ENCODE measurements at places on chromosomes 1 and 21. TPM values are rescaled to one million over a fixed set of nuclear protein-coding genes. Genes with fewer than 3 reads are reported as not detected.
A peak's percentile ranks its signal among the peaks of the same experiment; 100 is the strongest.

The SERTAD4 gene
- total RNA-seq: not detected

The KRTAP12-2 gene
- not detected for total RNA-seq

The S100A8 gene
- not detected for total RNA-seq

- peaks cover 13% of the 10 kb centered on the region for H3K4me1 ChIP-seq
- no peaks in the 10 kb centered on the region for H3K36me3 ChIP-seq
- H3K4me3 ChIP-seq: no peak overlapping the region
Measured at GRCh38 chr21:42107177-42107880, 36.2 kb downstream of the UMODL1 start.

GRCh38 chr1:53446051-53446450, 13.1 kb upstream of the DMRTB1 start:
- no peaks in the 10 kb centered on the region for H3K27me3 ChIP-seq
- no peak overlapping the region for H3K4me3 ChIP-seq
- H3K36me3 ChIP-seq: no peaks in the 10 kb centered on the region
- DNase-seq: no peak
- H3K27ac ChIP-seq: no peak overlapping the region
- H3K4me1 ChIP-seq: no peaks in the 10 kb centered on the region

- peaks cover 16% of the 10 kb centered on the region for H3K27me3 ChIP-seq
- H3K4me1 ChIP-seq: no peaks in the 10 kb centered on the region
- no peaks in the 10 kb centered on the region for H3K36me3 ChIP-seq
- H3K4me3 ChIP-seq: no peak overlapping the region
- DNase-seq: no peak
- no peak overlapping the region for H3K27ac ChIP-seq
Measured at GRCh38 chr1:204073837-204074273, 940 bp downstream of the SOX13 start.

- no peaks in the 10 kb centered on the region for H3K36me3 ChIP-seq
- no peak for DNase-seq
- no peak overlapping the region for H3K27ac ChIP-seq
- no peaks in the 10 kb centered on the region for H3K27me3 ChIP-seq
- H3K4me1 ChIP-seq: no peaks in the 10 kb centered on the region
Measured at GRCh38 chr1:210876275-210876674, 257.7 kb downstream of the KCNH1 start.

DNA sequence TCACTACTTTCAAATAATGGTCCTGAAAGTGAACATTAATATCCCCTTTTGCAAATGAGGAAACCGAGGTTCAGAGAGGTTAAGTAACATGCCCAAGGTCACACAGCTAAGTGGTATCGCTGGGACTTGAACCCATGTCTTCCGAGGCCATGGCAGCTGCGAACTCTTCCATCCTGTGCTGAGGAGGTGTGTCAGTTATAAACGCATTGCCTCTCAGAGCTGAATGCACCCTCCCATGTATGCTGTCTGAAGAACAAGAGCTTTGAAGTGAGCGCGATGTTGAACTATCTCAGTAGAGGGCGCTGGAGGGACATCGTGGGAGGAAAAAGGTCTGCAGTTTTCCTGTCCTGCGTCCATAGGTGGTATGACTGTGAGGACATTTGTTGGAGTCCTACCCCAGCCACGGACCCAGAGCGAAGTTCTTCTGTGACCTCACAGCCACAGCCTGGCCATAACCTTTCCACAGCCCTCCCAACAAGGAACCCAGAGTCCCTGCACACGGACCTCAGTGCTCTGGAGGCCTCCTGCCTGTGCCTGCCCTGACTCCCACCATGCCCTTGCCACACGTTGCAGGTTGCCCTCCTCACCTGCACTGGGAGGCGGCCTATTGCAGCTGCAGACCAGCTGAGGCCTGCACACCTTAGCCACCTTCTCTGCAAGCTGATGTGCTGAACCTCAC, 7.5 kb downstream of the MYOC start:
- no peak overlapping the region for H3K27ac ChIP-seq
- peak; percentile 49 for DNase-seq
- no peaks in the 10 kb centered on the region for H3K4me1 ChIP-seq
- H3K27me3 ChIP-seq: no peaks in the 10 kb centered on the region

GRCh38 chr1:159921251-159921650, 4.1 kb downstream of the TAGLN2 start:
- peak; percentile 69 for DNase-seq
- H3K4me3 ChIP-seq: peak overlapping the region; percentile 82
- no peaks in the 10 kb centered on the region for H3K27me3 ChIP-seq
- peaks cover 27% of the 10 kb centered on the region for H3K4me1 ChIP-seq
- H3K36me3 ChIP-seq: peaks cover 8% of the 10 kb centered on the region
- H3K27ac ChIP-seq: peak overlapping the region; percentile 82

GRCh38 chr21:37792046-37792445, 124.2 kb downstream of the KCNJ6 start:
- no peak overlapping the region for H3K4me3 ChIP-seq
- H3K27me3 ChIP-seq: no peaks in the 10 kb centered on the region
- no peaks in the 10 kb centered on the region for H3K36me3 ChIP-seq

DNA sequence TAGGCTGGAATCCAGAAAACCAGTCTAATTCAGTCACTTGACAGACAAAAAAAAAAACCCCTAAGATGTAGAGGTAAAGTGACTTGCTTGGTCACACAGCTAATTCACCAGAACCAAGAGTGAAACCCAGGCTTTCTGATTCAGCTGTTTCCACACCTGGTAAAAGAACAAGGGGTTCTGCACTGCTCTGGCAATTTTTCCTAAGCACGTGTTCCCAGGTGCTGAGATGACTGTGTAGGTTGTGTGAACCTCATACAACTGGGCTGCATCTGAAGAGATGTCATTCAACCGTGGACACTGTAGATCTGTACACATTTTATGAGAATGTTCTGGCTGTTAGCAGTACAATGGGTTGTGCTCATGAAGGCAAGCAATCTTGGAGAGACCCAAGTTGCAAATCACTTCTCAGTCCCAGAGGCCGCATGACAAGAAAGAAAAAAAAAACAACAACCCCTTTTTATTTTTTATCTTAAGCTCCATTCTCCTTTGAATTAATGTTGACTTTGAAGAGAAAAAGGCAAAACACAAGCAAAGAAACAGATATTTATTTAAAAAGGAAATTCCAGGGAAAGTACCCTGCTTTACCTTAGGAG, 95.4 kb downstream of the INTS7 start:
- H3K27me3 ChIP-seq: no peaks in the 10 kb centered on the region
- DNase-seq: peak; percentile 99
- peaks cover 37% of the 10 kb centered on the region for H3K4me1 ChIP-seq
- H3K27ac ChIP-seq: peak overlapping the region; percentile 75
- no peaks in the 10 kb centered on the region for H3K36me3 ChIP-seq
- no peak overlapping the region for H3K4me3 ChIP-seq

DNA sequence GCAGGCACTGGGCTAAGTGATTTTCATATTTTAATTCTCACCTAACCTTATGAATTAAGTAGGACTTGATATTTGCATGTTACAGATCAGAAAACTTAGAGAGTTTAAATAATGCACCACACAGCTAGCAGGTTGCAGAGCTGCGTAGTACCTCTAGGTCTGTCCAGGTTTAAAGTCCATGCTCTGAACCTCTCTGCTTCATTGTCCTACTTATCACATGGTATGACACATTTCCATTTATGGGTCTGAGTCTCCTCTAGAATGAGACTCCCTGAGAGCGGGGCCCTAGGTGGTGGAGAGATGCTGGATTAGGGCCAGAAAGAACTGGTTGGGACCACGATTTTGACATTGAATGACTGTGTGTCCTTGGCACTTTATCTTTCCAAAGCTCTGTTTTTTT, 102.5 kb upstream of the USP24 start:
- DNase-seq: no peak
- no peak overlapping the region for H3K27ac ChIP-seq
- no peaks in the 10 kb centered on the region for H3K36me3 ChIP-seq
- no peaks in the 10 kb centered on the region for H3K27me3 ChIP-seq
- H3K4me3 ChIP-seq: no peak overlapping the region

- H3K27ac ChIP-seq: peak overlapping the region; percentile 98
- no peak for DNase-seq
- no peaks in the 10 kb centered on the region for H3K27me3 ChIP-seq
- H3K36me3 ChIP-seq: no peaks in the 10 kb centered on the region
Measured at GRCh38 chr1:206555473-206555935, 48.2 kb downstream of the RASSF5 start.

DNA sequence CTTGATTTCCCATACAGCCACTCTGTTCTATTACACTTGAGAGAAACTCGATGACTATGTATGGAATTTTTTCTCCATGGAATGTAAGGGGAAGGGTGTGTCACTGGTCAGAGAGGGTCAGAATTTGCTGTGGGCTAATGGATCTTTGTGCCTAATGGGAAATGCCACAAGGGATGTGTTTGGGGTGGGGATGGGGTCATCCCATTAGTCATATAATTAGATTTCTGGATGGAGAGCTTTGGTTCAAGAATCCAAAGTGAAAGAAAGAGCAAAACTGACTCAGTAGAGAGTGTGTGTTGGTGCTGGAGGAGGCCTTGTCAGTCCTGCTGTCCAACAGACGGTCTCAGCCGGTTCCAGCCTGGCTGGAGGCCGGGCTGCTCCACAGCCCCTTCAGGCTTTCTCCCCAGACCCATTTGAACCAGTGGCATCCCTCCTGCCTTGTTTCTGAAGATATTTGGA, 86.4 kb downstream of the LAMC2 start:
- H3K4me1 ChIP-seq: no peaks in the 10 kb centered on the region
- DNase-seq: no peak
- no peak overlapping the region for H3K27ac ChIP-seq

DNA sequence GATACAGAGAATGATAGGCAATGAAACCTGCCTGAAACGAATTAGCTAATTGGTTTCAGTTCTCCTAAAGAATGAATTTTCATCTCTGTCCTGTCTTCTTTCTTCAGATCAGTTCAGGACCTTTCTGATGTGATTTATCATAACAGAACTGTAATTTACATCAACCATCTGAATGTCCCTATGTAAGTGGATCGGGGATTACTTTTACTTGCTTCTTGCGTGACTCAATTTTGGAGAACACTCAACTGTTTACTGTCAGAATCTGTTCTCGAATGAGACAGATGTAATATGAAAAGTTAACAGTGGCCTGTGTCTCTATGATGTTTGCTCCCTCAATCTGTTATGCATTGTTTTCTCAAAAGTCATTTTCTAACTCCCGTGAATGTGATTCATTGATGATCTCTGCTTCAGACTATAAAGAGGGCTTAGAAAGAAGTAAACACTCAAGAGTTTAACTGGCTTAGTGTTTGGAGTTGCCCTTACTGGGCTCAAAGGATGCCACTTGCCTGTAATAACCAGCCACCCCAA, 111.0 kb downstream of the GABPA start:
- DNase-seq: no peak
- H3K27me3 ChIP-seq: no peaks in the 10 kb centered on the region
- no peak overlapping the region for H3K4me3 ChIP-seq
- no peaks in the 10 kb centered on the region for H3K36me3 ChIP-seq

DNA sequence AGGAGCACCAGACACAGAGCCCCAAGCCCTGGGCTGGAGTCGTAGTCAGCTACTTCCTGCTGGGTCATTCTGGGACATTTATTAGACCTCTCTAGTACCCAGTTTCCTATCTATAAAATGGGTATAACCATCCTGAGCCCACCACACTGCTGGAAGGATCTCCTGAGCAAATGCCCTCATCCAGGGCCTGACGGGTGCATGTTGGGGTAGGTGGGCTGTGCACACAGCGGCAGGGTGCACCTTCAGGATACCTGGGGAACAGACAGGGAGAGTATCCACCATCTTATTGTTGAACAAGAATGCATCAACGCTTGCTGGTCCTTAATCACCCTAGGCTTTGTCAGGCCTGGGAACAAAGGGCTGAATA, 191.0 kb downstream of the HIVEP3 start:
- H3K27me3 ChIP-seq: no peaks in the 10 kb centered on the region
- H3K4me1 ChIP-seq: peaks cover 56% of the 10 kb centered on the region
- H3K4me3 ChIP-seq: peak overlapping the region; percentile 25
- no peaks in the 10 kb centered on the region for H3K36me3 ChIP-seq

- H3K27ac ChIP-seq: no peak overlapping the region
- no peak for DNase-seq
- H3K27me3 ChIP-seq: no peaks in the 10 kb centered on the region
- H3K36me3 ChIP-seq: no peaks in the 10 kb centered on the region
- H3K4me1 ChIP-seq: no peaks in the 10 kb centered on the region
Measured at GRCh38 chr1:8943498-8944405, 1.9 kb upstream of the CA6 start.

GRCh38 chr1:220922951-220923350, 43.7 kb downstream of the HLX start:
- H3K4me3 ChIP-seq: no peak overlapping the region
- DNase-seq: no peak
- no peak overlapping the region for H3K27ac ChIP-seq

DNA sequence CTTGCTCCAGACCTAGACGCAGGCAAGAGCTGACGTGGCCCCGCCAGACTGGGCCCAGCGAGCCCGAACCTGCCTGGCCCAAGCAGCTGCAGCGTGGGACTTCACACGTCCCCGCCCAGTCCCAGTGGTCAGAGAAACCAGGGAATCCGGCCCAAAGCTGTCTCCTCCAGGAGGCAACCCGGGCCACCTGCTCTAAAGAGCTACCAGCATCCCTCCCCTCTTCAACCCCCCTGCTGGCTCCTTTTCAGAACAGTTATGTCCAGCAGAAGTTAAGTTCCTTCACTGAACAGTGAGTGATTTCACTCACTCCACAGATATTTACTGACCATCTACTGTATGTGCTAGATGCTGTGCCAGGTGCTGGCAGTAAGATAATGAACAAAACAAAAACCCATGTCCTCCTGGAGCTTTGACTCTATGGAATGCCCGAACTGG, 2.1 kb upstream of the EFNA1 start:
- H3K27me3 ChIP-seq: peaks cover 24% of the 10 kb centered on the region
- no peak overlapping the region for H3K27ac ChIP-seq
- H3K4me3 ChIP-seq: no peak overlapping the region

DNA sequence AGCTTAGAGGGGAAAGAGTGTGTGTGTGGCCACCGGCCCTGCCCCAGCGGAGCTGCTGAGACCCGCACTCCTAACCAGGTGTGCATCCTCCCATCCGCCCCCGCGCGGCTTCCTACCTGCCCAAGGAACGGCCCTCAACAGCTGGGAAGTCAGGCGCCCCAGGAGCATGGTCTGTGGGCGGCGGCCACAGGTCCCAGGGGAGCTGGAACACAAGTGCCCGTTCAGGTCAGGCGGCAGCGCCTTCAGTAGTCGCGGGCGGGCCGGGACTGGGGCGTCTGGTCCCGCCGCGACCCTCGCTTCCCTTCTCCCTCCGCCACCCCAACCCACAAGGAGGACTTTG, 448 bp downstream of the AURKAIP1 start:
- no peaks in the 10 kb centered on the region for H3K27me3 ChIP-seq
- H3K4me1 ChIP-seq: peaks cover 24% of the 10 kb centered on the region
- no peak for DNase-seq
- peak overlapping the region; percentile 86 for H3K27ac ChIP-seq
- H3K4me3 ChIP-seq: peak overlapping the region; percentile 94
- no peaks in the 10 kb centered on the region for H3K36me3 ChIP-seq
